HT-29 (cell line): ENCODE measurements at places on chromosomes 7 and 10. TPM values are rescaled to one million over a fixed set of nuclear protein-coding genes. Genes with fewer than 3 reads are reported as not detected.

The SLC18A2 gene
- total RNA-seq: not detected in 2 replicates

The STN1 gene
- total RNA-seq: 18.3 and 20.0 TPM in 2 replicates

The C10orf62 gene
- not detected in 2 replicates for total RNA-seq

The CRCP gene
- total RNA-seq: 38.0 and 44.2 TPM in 2 replicates

The ETV1 gene
- 2.4 and 4.7 TPM in 2 replicates for total RNA-seq

The CYP3A7 gene
- total RNA-seq: 0.10 TPM in 1 of 2 replicates, not detected in the other
